ENCODE measurements at places on chromosomes 6 and 20. TPM values are rescaled to one million over a fixed set of nuclear protein-coding genes. Genes with fewer than 3 reads are reported as not detected.

GRCh38 chr6:125779924-125780539 is 10.7 kb upstream of the NCOA7 start:
- peak; percentile 91 for DNase-seq

DNA sequence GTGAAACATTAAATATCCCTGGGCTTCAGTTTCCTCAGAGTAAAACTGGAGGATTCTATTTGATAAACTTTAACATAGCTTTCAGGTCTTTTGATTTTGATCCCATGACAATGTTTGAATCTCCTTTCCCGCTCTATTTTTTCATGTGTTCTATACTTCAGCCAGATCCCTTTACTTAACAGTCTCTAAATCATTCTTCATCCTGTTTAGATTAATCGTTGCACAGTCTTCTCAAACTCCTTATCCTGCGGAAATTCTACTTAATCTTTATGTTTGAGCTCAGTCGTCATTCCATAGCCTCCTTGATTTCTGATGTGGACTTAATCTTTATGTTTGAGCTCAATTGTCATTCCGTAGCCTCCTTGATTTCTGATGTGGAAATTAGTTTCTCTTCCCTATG is 57.4 kb downstream of the GRIK2 start:
- DNase-seq: no peak

DNA sequence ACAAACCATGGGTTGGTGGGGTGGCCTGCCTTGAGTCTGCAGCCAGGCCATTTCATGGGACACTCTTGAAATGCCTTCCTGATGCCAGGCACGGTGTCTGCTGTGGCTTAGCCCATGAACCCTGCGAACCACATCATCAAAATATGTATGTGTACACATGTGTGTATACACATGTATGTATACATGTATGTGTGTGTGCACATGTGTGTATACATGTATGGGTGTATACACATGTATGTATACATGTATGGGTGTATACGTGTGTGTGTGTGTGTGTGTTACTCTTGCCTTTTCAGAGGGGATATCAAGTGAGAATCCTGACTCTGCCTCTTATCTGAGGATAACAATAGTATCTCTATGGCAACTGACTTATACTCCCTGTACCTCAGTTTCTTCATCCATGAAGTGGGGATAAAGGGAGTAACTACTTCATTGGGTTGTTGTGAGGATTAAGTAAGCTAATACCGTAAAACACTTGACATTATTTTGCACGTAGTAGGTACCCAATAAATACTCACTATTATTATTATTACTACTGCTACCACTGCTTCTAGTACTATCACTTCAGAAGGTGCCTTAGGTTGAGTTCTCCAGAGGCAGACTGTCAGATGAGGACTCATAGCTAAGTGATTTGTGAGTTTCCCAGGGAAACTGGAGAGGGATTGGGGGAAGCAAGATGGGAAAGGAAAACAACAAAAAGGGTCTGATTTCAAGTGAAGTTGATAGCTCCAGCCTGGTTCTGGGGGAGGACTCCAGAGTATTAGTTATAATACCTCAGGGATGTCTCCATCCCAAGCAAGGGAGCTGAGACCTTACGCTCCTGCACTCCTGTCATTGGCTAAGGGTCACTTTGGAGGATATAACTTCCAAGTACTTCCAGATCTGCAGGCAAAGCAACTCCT is 110.5 kb downstream of the VEGFA start:
- DNase-seq: no peak

The TRIM39 gene
- 12.1 TPM for total RNA-seq

The TRIM40 gene
- total RNA-seq: not detected

The ADGRF4 gene
- under 0.01 TPM for total RNA-seq
